ENCODE measurements at places on chromosomes 4 and X.

DNA sequence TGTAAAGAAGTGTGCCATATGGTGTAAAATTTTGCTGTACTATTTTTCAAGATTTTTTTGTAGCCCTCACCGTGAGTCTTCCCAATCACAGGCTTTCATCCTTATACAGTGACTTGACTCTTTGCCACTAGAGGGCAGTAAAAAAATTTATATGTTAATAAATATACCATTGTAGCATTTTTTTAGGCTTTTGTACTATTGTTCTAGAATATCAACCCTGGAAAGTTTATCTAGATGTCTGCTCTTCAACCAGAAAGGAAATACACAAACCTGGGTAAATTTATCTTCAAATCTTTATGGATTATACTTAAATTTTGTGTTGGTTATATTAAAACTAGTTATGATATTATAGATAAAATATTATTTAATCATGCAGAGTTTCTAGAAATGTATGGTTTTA is 235.3 kb downstream of the TENM3 start:
- peak; percentile 46 for DNase-seq

DNA sequence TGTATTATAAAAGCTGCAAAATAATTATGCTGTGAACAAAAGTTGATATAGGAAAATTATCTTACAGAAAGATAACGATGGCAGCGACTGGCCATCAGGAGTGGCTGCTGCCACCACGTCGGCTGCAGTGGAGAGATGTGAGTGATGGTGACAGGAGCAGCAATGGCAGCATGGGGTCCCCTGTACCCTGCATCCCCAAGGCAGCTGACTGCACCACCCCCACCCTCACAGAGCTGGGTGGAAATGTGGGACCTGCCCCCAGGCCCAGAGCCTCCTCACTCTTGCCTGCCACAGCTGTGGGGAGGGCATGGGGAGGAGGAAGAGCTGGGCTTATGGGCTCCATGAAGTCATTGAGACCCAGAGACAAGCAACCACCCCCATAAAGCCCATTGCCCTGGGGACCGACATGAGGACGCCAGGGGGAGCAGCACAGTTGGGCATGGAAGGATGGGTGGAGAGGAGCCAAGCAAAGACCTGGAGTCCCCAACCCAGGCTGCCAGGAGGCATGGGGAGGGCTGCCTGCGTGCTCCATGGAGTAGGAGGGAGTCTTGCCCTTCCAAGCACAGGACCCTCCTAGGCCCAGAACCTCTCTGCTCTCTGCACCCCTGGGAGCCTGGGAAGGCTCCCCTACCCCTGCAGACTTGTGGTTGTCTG is 1090.5 kb downstream of the PCDH18 start:
- no peak for DNase-seq

GRCh38 chr4:52966781-52967180 is 104.7 kb downstream of the RASL11B start:
- no peak for DNase-seq

DNA sequence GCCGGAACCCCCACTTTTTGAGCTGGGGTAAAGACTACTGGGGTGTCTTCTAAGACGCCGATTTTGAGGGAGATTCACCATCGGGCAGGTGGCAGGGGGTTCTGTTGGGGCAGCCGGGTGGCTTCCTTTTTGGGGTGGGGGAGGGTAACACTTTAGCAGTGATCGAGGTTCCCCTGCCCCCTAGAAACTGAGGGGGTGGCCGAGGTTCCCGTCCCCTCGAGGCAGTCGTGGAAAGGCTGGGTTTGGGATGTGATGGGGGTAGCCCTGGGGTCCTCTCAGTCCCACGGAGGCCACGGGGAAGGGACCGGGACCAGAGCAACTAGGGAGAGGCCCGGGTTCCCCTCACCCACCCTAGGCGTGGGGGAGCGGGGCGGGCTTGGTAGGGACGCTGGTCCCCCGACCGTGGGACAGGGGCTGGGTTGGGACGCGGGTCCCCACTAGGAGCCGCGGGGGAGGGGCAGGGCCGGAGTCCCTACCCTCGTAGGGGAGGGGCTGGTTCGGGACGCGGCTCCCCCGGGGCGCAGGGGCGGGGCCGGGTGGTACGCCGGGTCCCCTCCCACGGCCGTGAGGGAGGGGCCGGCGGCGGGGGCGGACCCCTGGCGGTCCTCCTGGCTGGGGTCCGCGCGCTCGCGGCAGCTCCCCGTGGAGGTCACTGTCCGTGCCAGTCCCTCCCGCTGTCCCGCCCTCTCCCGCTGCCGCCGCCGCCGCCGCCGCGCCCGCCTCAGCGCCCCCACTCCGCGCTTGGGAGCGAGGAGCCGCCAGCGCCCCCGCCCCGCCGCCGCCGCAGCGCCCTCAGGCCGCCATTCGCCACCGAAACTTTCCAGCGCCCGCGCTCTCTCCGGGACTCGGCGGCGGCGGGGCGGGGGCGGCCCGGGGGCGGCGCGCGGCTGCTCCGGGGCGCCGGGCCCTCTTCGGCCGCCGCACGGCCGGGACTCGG is at the start of gene TBL1X:
Gene TBL1X (plus strand): TSS at position 624 of the 937 bp plus-strand sequence. CDS start 188,529 bp downstream, outside the sequence.
- DNase-seq, result no peak

DNA sequence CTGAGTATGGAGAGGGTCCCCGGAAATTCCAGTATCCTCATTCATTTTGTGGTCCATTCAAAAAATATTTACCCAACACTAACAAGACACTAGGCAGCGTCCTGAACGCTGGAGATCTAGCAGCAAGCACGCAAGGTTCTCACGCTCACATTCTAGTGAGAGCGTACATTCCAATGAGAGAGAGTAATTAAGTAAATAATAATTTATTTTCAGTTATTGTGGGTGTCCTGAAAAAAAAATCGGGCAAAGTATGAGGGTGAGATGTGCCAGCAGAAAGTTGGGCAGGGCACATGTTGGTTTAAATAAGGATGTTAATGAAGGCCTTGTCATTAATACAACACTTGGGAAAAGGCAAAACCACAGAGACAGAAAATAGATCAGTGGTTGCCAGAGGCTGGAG is 4.0 kb upstream of the TMEM156 start:
- DNase-seq, result peak; percentile 37

DNA sequence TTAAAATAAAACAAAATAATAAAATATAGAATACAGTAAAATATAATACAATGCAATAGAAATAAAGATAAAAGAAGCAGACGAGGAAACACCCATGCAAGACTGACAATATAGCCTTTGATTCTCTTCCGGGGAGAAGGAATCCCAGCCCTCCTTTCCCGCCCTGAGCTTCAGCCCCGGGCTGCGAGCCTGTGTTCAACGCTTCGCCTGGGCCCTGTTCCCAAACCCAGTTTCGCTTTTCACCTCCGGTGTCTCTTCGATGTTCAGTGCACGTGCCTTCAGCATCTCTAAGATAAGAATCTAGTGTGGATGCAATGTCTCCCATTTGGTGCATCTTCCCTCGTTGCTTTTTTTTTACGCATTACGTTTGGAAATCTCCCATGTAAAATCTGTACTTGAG is 38.4 kb upstream of the ARSD start:
- no peak for DNase-seq

- DNase-seq, result peak; percentile 46
Measured at GRCh38 chrX:9144701-9145241, 110.8 kb upstream of the FAM9B start.

DNA sequence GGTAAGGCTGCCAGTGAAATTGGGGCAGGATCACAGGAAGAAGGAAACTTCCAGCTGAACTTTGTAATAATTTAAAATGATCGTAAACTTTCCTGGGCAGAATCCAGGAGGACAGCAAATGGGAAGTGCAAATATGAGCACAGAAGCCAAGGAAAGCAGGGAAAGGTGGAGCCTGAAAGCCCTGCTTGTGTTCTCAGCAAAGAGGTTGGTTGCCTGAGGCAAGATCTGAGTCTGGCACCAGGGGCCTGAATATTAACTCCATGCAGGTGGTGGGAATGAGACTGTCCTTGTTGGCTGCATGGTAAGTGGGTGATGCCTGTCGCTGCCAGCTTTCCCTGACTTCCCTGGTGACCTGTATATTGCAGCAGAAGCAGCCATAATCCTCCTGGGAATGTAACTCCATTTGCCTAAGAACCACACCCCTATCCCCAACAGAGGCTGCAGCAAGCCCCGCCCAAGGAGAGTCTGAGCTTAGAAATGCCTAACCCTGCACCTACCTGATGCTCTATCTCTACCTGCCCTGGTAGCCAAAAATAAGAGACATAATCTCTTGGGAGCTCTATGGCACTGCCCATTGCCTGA is 132.0 kb upstream of the HDX start:
- no peak for DNase-seq

- peak; percentile 62 for DNase-seq
Measured at GRCh38 chr4:108940149-108940548, 177.3 kb upstream of the ETNPPL start.

DNA sequence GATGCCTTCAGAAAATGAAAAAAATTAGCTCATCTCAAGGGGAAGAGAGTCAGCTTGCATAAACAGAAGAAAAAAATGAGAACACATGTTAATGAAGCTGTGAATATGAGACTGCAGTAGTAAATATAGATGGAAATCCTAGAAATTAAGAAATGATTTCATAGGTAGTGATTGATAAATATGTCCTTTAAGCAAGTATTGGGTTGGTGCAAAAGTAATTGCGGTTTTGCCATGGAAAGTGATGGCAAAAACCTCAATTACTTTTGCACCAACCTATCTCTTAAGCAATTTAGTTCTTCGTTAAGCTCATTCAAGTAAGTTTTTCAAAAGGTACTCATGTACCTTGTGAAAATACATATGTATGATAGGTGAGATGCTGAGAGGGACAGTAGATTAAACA is 400.9 kb downstream of the SH2D1A start:
- DNase-seq, result no peak

GRCh38 chr4:6474053-6474568 is 1.7 kb upstream of the PPP2R2C start:
- no peak for DNase-seq

- DNase-seq, result peak; percentile 85
Measured at GRCh38 chr4:79651456-79651855, 243.4 kb upstream of the GK2 start.

DNA sequence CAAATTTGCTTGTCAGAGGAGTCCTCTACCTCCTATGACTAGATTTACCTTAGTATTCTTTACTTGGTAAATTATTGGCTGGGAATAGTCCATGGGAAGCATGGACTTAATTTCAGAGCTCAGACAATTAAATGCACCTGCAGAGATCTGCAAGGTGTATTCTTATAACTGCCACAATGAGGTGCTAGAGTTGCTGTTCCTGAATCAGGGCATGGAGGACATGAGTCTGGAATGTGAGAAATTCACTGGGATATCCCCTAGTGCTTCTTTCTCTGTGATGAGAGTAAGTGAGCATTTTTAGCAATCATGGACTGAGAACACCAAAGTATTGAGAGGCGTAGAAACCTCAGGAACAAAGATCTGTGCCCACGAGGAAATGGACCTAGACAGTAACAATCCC is 32.9 kb upstream of the GRID2 start:
- DNase-seq, result peak; percentile 26

DNA sequence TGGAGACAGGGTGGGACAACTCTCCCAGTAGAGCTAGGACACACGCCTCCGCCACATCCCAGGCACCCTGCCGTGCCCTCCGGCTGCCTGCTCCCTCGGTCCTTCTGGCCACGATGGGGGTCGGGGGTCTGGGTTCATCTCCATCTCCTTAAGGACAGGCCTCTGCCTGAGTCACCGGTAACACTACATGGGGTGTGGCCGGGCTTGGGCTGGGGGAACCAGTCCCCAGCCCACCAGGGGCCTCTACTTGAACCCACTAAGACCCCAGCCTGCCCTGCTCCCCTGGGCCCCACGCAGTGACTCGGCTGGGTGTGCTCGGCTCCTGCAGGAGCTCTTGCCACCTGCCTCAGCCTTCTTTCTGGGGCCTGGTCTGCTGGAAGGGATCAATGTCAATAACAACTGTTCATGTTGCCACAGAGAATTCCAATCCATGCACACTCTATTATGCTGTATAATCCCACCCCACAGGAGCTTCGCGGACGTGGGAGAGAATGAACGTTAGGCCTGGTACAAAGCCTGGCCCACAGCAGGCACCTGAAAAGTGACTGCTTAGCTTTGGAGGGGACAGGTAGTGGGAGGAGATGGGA is 177.7 kb upstream of the PSAPL1 start:
- DNase-seq, result no peak

DNA sequence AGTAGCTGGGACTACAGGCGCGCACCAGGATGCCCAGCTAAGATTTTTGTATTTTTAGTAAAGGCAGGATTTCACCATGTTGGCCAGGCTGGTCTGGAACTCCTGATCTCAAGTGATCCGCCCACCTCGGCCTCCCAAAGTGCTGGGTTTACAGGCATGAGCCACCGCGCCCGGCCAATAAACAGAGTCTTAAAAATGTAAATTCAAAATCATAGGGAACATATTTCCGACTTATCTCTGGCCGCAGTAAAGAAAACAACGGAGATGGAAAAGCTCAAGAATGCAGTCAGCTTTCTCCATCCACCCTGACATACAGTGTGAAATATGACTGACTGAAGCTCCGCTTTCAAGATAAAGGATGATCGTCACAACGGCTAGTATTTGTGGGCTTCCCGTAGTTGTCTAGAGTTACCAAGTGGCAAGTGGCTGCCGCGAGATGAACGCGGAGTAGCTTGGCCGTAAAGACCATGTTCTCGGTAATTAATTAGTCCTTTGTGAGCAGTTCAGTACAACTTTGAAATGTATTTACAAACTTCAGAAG is 495.1 kb upstream of the FAT1 start:
- no peak for DNase-seq

DNA sequence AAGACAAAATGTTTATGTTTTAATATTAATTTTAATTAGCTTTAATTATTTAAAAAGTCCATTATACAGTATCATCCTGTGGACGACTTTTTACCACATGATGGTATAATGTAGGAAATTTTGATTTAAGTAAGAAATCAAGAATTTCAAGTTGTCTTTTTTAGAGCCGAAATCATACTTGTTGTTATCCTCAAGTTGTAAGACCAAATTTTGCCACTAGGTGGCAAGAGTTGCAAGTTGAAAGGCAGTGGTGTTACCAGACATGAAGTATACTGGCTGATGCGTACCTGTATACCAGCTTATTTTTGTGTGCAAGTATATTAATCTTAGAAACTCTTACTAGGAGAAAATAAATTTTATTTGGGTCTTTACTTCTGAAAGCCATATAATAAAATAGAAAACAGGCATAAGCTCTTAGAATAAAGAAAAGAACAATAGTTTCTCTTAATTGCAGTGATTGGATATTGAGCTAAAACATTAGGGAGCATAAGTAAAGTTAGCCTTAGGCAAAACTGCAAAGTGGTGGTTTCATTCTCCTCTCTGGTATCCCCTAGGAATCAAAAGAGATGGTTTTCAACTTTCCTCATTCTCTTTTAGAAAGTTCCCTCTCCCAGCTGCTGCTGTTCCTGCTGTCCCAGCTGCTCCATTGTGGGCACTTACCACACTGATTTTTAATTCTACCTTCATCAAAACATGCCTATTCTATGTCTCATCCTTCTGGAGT is 118.0 kb upstream of the WDFY3 start:
- DNase-seq, result peak; percentile 78

DNA sequence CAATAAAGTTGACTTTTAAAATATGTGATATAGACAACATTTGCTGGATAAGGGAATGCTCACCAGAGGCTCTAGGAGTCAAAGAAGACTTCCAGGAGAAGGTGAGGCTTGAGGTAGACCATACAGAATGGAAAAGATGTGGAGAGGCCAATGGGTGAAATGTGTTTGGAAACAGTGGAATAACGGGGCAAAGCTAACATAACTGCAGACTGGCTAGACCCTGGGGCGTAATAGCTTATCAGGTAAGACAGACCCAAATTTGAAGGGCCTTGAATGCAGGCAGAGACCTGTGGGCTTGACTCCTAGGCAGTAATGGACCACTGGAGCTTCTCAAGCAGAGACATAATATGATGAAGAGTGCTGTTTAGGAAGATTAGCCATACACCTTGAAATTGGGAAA is 25.4 kb downstream of the GPC3 start:
- DNase-seq, result no peak

Data from renal cortical epithelial cell (primary cell).